ENCODE measurements at places on chromosomes 2 and 18.
A peak's percentile ranks its signal among the peaks of the same experiment; 100 is the strongest.

DNA sequence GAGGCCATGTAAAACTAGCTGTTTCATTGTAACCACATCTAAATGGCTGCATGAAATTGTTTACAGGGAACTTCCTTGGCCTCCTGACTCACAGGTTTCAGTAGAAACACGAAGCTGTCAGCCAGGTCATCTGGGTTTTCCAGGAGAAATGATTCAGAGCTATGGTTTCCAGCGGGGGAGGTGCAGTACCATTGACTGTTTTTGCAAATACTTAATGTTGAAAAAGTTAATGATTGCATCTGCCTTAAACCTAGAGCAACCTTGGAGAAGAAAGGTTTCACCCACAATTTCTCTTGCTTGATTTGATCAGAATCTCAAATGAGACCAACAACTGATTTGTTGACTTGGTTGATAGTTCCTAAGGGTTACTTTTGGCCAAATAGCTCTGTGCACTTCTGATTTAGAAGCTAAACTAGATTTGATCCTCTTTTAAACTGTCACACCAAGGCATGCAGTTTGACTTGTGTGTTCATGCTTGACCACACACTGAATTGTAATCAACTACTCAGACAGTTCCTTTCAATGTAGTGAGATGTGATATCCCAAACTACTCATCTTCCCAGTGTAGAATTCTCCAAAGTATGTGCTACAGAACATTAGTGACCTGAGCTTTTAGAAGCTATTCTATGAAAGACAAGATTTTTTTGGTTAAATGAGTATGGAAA is 193.5 kb upstream of the CHST9 start:
- DNase-seq, result peak; percentile 50

DNA sequence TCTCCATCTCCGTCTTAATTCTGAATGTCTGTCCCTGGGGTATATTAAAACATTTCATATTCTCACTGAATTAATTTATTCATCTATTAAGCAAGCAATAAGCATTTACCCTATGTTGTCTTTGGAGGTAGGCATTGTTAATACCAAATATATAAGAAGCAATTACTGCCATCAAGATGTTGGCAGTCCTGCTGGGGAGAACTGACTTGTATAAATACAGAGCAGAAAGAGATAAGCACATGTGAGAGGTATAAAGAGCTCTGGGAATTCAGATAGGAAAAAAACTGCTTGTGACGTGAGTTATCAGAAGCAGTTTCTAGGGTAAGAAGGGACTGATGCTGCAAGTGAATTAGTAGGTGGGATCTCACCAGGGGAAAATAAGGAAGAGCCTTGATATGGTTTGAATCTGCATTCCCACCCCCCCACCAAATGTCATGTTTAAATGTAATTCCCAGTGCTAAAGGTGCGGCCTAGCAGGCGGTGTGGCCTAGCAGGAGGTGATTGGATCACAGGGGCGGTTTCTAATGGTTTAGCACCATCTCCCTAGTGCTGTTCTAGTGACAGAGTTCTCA is 286.8 kb downstream of the RAD51AP2 start:
- DNase-seq, result no peak

- DNase-seq, result peak; percentile 75
These were observed 542 bp upstream of the CNNM3 start for GRCh38 chr2:96815326-96816126.

DNA sequence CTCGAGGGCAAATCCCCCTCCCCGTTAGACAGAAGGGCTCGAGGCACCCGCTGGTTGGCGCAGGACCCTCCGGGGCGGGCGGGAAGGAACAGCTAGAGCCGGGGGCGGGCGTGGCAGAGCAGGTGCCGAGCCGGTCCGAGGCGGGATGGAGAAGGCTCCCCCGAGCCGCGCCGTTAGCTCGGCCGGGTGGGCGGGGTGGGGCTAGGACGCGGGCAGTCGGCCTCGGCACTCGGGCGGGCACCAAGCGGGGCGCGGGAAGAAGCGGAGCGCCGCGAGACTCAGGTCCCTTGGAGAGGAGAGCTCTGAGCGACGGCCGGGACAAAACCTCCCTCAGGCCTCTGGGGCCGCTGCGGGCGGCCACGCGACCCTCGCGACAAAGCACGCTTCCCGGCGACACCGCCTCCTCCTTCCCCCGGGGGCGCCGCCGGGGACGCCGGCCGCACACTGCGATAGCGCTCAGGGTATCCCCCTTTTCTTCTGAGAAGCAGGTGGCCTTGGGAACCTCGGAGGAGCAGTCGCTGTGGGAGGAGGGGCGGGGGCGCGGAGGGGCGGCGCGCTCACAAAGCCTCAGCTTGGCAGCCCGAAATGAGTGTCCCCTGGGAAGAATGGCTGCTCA is 721 bp downstream of the FHOD3 start:
- peak; percentile 55 for DNase-seq

DNA sequence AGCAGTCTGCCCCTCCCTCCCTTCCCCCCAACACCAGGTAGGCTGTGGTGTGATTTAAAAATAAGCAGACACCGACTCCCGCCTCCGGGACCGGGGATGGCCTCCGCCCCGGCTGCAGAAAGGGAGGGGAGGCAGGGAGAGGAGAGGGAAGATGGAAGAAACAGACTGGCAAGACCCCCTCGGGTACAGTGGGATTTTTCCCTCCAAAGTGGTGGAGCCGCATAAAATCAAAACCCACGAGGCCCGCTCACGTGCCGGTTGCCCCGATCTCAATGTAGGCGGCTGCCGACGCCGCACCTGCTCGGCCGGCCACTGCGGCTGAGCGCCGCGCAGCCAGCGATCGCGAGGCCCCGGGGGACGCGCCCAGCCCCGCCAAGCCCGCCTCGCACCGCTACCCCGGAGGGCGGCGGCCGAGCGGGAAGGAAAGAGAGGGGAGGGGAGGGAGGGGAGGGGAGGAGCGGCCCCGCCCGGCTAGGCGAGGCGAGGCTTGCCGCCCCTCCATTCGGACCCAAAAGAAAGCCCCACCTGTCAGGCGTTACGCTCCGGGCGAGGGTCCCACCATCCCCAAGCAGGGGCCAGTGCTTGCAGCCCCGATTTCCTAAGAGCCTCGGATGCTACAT is 811 bp downstream of the ADD2 start:
- no peak for DNase-seq

- no peak for DNase-seq
These were observed 484.3 kb upstream of the LRATD1 start for GRCh38 chr2:14148216-14148615.

DNA sequence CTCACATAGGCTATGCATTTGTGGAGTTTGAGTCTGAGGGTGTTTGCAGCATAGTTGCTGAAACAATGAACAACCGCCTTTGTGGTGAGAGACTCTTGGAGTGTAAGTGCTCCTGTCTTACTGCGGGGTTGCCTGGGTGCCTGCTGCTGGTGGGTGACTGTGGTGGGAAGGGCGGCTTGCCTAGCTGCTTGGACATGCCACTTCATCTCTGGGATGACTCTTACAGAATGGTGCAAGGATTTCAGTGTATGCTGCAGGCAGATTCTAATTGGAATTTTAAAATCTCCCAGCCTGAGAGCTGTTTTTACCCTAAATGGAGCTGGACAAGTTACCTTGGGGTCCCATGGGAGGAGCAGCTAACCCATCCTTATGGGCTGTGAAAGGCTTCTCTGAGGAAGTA is 50.1 kb downstream of the CYP27C1 start:
- DNase-seq, result no peak

GRCh38 chr18:49911427-49911826 is 98.1 kb upstream of the ACAA2 start:
- no peak for DNase-seq

DNA sequence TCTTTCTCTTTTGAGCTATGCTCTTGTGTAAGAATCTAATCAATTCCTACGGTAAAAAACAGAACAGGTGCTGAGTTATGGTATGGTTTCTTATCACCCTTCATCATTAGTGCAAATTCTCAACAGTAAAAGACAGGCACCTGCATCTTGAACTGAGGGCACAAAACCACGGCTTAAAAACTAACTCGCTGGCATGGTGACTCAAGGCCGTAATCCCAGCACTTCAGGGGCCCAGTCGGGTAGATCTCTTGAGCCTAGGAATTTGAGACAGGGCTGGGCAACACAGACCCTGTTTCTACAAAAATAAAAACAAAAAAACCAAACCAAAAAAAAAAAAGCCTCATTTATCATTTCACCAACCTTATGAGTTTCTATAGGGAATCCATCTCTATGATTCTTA is 33.3 kb downstream of the THAP4 start:
- no peak for DNase-seq

DNA sequence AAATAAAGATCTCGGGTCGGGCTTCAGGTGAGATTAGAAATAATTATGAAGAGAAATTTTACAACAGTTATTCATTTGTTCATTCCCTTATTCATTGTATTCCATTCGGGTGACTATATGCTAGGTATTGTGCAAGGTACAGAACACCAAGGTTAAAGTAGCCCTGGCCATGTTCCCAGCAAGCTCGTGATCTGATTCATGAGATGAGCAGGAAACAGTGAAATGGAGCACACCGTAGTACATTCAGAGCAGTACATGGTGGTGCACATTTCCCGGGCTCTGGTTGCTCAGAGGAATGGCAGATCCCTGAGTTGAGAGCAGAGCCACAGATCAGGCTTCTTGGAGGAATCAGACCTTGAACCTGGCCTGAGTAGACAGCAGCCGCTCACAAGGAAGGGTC is 87.7 kb downstream of the PRKRA start:
- peak; percentile 76 for DNase-seq

DNA sequence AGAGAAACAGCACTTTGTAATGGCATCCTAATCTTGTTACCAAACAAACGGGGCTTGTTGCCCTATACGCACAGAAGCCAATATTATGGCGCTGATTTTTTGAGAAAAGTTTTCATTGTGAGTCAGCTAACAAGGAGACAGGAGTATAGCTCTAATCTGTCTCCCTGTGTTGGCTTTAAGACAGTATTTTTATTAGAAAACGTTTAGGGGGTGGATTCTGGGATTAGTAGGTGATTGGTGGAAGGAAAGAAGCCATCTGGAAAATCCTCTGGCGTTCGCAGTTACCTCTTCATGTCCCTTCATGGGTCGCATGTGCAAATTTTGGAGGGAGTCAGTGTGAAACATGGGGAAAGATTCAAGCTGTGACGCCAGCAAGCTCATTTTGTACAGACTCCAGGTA is 698 bp upstream of the TMEM237 start:
- peak; percentile 64 for DNase-seq

DNA sequence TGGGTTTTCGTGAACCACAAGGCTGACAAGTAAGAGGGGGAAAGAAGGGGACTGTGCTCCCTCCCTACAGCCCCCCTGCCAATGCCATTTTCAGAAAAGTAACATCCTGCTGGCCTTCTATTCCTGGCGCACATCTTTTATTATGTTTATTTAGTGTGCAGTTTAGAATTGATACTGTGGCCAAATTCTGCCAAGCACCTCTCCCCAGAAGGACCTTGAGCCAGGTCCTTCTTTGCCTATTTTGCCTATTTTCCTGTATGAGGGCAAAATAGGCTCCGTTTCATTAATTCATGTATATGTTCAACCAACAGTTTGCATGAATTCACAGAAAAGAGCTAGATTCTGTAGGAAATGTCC is 136.0 kb downstream of the MYO3B start:
- no peak for DNase-seq

DNA sequence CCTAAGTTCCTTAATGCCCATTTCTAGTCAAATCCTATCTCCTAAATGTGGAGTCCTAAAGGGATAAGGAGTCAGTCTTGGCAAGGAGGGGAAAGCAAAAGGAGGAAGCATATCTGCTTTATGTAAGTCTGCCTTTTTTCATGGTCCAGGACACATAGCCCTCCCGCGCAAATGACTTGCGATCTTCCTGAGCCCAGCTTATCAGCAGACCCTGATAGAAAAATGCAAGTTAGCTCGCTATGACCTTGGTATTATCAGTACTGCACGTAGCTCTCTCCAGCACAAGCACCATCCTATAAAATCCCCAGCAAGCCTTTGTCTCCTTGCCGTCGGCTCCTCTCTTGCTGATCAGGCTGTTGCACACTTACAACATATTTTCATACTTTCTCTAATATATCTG is 281.4 kb upstream of the KCNH7 start:
- DNase-seq, result no peak

- DNase-seq, result no peak
These were observed 62.0 kb downstream of the GPR39 start for GRCh38 chr2:132478461-132479105.

DNA sequence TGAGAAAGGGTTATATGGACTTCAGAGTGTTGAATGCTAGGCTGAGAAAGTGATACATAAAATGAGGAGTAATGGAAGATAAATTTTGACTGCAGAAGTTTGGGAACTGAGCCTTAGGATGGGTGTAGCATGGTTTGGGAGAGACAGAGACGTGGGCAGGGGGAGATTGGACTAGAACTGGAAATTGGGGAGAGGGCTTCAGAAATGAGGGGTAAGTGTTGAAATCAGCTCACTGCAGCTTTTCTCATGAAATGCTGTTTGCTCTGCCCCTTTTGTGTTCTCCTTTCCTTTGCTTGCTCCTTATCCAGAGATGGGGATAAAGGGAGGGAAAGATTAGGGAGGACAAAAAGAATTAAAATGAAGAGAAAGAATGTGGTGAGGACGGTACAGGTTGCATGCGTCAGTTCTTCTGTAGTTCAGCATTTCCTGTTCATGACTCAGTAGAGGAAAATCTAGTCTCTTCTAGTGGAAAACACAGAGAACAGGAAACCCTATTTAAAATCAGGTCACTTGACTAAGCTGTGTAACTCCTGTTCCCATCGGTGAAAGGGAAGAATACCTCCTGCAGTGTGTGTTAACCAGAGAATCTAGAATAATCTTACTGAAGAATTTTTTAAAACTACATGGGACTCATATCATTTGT is 105.6 kb downstream of the CRIM1 start:
- DNase-seq, result peak; percentile 91

GRCh38 chr2:143926736-143927135 is 593.2 kb downstream of the ZEB2 start:
- DNase-seq, result no peak

GRCh38 chr2:69166812-69167468 is 154.0 kb downstream of the ANTXR1 start:
- no peak for DNase-seq

GRCh38 chr2:189609423-189609816 is 28.8 kb upstream of the SLC40A1 start:
- DNase-seq, result peak; percentile 80

GRCh38 chr18:3209859-3210569 is 9.8 kb downstream of the MYOM1 start:
- DNase-seq, result no peak

GRCh38 chr2:18253686-18254197 is 306.7 kb downstream of the RDH14 start:
- DNase-seq, result no peak

- DNase-seq, result no peak
These were observed 766.8 kb upstream of the FAM98A start for GRCh38 chr2:34365932-34366331.

DNA sequence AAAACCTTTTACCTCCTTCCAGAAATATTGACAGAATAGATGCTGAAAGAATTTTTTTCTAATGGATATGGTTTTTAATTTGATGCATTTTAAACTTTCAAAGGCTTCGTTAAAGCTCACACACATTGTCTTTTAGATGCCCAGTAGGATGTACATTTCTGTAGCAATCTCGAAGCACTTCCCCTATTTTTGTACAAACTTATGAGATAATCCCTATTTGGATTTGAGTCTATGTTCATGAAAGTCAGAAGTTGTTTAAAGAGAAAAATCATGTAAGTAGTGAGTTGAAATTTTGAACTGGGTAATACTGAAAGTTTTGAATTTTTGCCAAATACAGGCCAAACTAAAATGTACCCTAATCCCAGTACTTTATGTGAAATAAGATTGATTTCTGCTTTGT is 38.1 kb upstream of the MMADHC start:
- DNase-seq, result no peak

GRCh38 chr2:100821911-100822265 is 1.9 kb downstream of the NPAS2 start:
- no peak for DNase-seq
